ENCODE measurements at places on chromosomes 3 and 15. TPM values are rescaled to one million over a fixed set of nuclear protein-coding genes. Genes with fewer than 3 reads are reported as not detected.

DNA sequence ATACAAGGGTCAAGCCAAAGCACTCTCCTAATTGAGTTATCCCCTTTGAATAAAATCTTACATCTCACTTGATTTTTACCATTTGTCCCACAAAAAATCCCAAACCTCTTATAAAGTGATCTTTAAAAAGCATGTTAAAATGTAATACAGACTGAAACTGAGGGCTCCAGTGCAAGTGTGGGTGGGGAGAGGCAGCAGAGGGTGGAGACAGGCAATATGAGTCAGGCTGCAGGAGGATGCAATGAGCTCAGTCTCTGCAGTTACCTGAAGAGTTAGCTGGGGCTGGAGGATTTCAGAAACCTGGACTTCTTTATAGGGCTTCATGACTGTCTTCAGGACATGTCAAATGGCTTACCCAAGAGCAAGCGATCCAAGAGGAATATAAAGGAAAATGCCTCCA, 14.2 kb upstream of the COLQ start:
- DNase-seq, result no peak

DNA sequence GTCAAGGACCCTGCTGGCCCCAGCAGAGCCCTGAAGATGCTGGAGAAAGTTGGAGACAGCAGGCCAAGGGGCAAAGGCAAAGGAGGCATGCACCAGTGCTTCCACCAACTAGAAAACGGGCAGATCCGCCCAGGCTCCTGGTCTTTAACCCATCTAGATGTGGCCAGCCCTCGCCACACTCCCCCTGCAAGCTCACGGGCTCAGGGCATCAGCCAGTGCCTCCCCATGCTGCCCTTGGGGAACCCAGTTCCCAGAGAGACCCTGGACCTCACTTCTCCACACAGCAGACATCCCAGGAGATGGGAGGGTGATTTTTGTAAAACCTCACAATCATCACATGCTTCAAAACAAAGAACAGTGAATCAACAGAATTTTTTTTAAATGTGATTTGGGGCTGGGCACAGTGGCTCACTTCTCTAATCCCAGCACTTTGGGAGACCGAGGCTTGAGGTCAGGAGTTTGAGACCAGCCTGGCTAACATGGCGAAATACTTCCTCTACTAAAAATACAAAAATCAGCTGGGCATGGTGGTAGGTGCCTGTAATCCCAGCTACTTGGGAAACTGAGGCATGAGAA, 24.5 kb downstream of the CYFIP1 start:
- no peak for DNase-seq

GRCh38 chr15:67968564-67968963, 85.6 kb upstream of the PIAS1 start:
- no peak for DNase-seq

DNA sequence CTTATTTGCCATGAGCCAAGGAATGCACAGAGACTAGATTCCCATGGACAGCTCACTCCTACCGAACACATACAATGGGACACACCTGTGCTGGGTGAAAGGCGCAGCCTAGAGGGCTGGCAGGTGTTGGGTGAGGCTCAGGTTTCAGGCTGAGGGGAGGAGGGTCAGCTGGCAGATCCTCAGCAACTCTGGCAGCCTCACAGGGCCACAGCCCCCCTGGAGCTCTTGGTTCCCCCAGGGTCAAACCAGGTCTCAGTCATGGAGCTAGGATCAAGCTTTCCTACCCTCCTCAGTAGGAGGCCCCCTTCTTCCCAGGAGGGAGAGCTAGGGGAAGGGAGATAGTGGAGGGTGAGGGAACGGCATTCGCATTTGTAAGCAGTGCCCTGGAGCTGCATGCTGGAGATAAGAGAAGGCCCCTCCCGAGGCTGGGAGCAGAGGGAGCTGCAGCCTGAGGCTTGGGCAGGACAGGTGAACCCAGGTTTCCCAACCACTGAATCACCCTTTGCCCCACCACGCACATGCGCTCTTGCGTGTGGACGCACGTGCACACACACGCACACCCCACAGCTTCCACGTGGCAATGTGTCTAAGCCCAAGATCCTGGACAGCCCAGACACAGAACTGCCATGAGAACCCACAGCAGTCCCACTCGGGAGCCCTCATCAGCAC, 26.3 kb upstream of the TFRC start:
- DNase-seq, result peak; percentile 39

- DNase-seq, result no peak
These were observed 121.0 kb downstream of the ASB7 start for GRCh38 chr15:100723315-100723801.

DNA sequence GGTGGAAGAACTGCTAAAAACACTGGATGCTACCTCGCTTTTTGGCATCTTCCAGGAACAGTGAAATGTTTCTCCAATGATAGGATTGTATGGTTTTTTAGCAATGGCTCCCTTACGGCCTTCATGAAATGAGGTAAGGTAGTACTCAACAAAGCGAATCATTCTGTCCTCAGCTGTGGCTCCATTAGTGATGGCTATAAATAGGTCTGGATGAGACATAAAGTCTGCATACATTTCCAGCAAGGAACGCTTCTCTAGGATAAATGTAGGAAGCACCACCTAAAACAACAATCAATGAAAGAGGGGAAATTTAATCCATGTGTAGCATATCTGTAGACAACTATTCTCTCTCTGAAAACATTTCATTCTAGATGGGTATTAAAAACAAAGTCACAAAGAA, 32.4 kb upstream of the SNX4 start:
- DNase-seq, result no peak

Gene EHHADH
- total RNA-seq, result 2.9 TPM

Gene ARPIN
- 3.1 TPM for total RNA-seq

Gene ITIH3
- total RNA-seq, result not detected

Gene C3orf52
- total RNA-seq, result 13.1 TPM
